ENCODE measurements at places on chromosomes 2 and 18. TPM values are rescaled to one million over a fixed set of nuclear protein-coding genes. Genes with fewer than 3 reads are reported as not detected.
A peak's percentile ranks its signal among the peaks of the same experiment; 100 is the strongest.

- H3K4me3 ChIP-seq: no peak overlapping the region
- H3K36me3 ChIP-seq: no peaks in the 10 kb centered on the region
- no peaks in the 10 kb centered on the region for H3K4me1 ChIP-seq
- no peaks in the 10 kb centered on the region for H3K27me3 ChIP-seq
- H3K27ac ChIP-seq: no peak overlapping the region
Measured at GRCh38 chr2:108594132-108594981, 60.1 kb downstream of the LIMS1 start.

- peaks cover 60% of the 10 kb centered on the region for H3K4me1 ChIP-seq
- DNase-seq: no peak
- H3K27ac ChIP-seq: peak overlapping the region; percentile 88
- H3K36me3 ChIP-seq: peaks cover under 1% of the 10 kb centered on the region
Measured at GRCh38 chr2:197197895-197198311, 112.7 kb downstream of the ANKRD44 start.

CCDC178 gene
- not detected for total RNA-seq

ARHGEF33 gene
- total RNA-seq: not detected

KLF11 gene
- not detected for total RNA-seq
